ENCODE measurements at places on chromosomes 11 and 22.

GRCh38 chr11:43021466-43021865 is 290.3 kb upstream of the API5 start:
- no peak for DNase-seq

- DNase-seq: no peak
Observed at GRCh38 chr11:33110083-33110482, 51.2 kb downstream of the CSTF3 start.

- no peak for DNase-seq
Observed at GRCh38 chr11:37721485-37721884, 1123.4 kb upstream of the RAG2 start.

DNA sequence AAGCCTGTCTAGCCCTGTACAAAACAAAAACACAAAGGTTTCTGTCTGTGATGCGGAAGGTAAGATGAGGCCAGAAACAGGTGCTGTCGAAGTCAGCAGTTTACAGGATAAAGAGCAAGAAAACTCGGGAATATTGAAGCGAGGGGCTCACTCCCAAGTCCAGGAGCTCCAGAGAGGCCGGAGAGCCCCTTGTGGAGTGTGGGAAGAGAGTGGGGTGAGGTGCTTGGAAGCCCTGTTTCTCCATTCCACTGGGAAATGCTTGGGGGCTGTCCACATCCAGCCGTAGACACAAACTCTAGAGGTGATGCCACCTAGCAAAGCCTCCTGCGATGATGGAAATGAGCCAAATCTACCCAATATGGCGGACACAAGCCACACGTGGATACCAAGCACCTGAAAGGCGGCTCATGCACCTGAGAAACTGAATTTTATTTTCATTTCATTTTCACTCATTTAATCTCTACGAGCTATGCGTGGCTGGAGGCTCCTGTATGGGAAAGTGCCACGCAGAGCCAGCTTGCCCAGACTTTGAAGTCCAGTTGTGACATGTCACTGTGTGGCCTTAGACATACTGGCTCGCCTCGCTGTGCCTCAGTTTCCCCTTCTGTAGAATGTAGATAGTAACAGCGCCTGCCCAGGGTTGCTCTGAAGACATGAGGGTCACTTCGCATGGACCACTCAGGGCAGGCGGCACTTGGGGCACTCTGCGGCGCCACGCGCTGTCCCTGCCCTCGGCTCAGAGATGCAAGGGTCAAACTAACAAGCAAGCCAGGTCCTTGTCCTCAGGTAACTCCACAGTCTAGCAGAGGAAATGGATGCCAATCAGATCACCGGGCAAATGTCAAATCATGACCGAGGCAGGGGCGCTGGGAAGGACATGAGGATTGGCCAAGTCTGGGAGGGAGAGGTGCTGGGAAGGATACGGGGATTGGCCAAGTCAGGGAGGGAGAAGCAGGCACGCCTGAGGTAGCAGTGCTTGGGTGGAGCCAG is 684.7 kb downstream of the TBC1D22A start:
- no peak for DNase-seq

DNA sequence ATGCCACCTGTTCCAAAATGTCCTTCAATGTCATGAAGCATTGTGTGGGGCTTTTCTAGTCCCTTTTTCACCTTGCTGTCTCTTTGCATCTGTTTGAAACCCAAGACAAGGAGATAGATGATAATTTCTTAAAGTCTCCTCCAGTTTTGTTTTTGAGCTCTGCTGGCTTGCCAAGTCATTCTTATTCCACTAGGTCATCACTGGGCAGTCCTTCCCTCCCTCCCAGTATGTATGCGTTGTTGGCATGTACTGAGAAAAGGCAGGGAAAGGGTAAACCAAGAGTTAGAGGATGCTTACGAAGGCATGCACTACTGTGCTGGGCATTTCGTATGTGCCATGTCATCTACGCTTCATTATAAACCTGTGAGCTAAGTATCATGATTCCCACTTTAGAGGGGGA is 78.6 kb downstream of the PARVA start:
- no peak for DNase-seq

GRCh38 chr22:44298406-44299091 is 14.2 kb downstream of the SHISAL1 start:
- no peak for DNase-seq

- DNase-seq: no peak
Observed at GRCh38 chr22:47786650-47787290, 1024.3 kb downstream of the TBC1D22A start.

DNA sequence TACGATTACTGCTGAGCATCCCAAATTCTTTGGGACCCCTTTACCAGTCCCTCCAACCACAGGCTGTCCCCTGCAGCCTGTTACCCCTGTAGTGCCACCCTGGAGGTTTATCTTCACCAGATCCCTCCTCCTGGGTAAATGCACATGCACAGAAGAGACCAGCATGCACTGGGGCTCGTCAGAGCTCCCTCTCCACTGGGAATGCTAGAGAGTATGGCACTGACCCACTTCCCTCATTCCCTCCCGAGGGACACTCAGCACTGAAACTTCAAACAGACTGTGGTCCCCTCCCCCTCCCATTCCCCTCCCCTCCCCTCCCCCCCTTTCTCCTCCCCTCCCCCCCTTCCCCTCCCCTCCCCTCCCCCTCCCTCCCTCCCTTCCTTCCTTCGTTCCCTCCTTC is 49.1 kb downstream of the C11orf91 start:
- no peak for DNase-seq

DNA sequence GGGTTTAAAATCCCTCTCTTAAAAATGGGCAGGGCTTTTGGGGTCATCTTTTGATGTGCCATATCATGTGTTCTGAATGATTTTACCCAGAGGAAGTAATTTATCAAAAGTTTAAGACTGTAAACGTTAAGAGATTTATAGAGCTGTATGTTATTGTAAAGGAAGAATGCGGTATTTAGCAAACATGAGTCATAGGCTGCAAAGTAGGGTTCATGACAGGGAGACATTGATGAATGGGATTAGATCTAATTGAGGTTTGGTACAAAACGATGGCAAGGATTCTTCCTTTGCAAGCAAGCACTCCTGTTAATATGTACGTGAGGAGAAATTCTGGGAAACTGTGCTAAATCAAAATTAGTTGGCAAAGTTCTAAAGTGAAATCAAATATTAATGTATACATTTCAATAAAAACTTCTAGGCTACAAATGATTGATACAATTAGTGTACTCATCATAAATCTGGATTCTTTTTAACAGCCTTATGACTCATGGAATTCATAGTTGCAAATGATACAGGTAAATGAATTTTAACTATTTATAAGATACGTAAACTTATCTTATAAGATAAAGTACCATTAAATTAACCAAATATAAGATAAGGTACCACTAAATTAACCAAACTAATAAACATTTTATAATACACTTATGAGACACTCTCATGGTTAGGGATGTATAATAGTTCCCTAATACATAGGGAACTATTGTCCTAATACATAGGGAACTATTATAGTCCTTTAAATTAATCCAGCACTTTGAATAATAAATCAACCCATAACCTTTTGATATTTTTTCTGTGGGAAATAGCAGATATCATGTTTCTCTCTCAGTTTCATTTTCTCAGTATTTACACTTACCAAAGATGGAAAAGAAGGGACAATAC is 58.4 kb downstream of the KIF18A start:
- DNase-seq: no peak

- DNase-seq: no peak
Observed at GRCh38 chr11:19382131-19382611, 141.4 kb upstream of the E2F8 start.

- DNase-seq: no peak
Observed at GRCh38 chr11:75795276-75796090, 19.5 kb upstream of the UVRAG start.

DNA sequence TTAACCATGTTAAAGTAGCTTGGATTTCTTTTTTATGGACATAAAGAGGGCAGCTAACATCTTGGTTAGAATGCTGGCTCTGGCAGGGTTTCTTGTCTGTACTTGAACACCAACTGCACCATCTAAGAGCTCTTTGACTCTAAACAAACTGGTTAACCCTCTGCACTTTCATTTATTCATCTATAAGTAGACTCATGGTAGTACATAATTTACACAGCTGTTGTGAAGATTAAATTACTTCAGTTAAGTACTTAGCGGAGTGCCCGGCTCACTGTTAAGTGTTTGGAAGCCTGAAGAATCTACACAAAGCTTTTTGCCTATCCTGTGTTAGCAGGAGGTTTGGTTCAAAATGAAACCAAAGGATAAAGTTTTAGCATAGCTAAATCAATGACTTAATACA is 846.2 kb upstream of the API5 start:
- DNase-seq: no peak

DNA sequence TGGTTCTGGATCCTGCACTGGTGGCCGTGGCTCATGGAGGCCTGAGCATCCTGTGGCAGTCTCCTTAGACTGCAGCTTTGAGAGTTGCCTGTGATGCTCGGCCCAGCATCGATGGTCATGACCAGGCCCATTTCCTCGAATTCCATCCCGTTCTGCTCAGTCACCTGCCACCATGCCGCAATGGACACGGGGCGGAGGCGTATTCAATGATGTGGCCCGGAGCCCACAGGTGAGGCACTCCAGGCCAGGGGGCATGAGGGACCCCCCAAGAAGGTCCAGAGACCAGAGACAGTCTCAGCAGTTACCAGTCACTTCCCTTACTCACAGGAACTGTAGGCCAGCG is 53.6 kb downstream of the SHANK2 start:
- DNase-seq: no peak

GRCh38 chr22:25641650-25642049 is 77.2 kb downstream of the GRK3 start:
- DNase-seq: no peak

GRCh38 chr11:126817096-126817495 is 183.5 kb downstream of the KIRREL3 start:
- no peak for DNase-seq

DNA sequence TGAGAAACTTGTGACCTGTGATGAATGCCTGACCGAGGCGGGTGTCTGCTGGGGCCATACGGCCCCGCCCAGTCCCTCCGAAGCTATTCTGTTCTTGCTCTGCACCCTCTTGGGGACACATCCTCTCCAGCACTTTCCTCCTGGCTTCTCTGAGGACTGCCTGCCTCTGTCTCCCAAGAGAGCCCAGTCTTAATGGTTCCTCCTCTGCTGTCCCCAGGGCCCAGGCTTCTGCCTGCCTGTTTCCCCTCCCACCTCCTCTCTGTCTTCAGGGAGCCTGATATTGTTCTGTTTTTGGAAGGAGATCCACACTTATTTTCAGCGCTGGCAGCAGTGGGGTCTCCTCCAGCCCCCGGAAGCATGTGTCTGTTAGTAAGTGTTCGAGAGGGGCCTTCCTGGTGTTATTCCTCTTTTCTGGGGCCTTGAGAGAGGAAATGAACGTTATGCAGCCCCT is 18.7 kb downstream of the SYNGR1 start:
- no peak for DNase-seq

DNA sequence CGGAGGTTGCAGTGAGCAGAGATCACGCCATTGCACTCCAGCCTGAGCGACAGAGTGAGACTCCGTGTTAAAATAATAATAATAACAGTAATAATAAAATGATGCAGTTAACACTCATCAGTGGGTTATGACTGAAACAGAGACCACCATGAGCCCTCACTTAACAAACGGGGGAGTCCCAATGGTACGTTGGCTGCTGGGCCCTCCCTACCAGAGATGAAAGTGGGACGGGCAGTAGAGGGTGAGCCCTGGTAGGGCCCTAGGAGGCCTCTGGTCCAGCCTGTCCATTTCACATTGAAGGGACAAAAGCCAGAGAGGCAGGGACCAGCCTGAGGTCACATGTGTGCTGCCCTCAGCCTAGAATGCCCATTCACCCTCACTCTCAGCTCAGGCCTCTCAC is 13.7 kb upstream of the KIAA0930 start:
- DNase-seq: no peak

DNA sequence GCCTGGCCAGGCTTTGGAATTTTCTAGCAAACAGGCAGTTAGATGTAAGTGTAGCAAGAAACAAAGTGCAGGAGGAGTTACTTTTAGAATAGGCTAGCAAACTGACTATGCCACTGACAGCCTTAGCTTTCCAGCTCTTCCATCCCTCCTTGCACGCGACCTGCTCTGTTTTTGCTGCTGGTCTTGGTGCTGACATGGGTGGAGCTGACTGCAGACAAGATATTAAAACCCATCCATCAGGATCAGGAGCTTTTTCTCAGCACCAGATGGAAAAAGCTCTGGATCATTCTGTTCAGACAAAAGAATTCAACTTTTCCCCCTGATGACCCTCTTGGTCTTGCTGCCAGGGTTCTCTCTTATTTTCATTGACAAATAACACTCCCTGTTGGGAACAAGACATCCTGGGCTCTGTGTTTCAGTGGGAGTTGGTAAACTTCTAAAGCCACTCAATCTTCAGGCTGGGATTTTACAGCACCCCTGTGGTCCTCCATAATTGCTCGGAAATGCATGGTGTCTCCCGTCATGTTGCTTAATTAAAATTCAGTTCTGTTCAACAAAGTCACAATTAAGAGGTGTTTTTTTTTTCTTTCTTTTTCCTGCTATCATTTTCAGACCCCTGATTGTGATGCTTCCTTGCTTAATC is 240.0 kb upstream of the LARGE1 start:
- no peak for DNase-seq

DNA sequence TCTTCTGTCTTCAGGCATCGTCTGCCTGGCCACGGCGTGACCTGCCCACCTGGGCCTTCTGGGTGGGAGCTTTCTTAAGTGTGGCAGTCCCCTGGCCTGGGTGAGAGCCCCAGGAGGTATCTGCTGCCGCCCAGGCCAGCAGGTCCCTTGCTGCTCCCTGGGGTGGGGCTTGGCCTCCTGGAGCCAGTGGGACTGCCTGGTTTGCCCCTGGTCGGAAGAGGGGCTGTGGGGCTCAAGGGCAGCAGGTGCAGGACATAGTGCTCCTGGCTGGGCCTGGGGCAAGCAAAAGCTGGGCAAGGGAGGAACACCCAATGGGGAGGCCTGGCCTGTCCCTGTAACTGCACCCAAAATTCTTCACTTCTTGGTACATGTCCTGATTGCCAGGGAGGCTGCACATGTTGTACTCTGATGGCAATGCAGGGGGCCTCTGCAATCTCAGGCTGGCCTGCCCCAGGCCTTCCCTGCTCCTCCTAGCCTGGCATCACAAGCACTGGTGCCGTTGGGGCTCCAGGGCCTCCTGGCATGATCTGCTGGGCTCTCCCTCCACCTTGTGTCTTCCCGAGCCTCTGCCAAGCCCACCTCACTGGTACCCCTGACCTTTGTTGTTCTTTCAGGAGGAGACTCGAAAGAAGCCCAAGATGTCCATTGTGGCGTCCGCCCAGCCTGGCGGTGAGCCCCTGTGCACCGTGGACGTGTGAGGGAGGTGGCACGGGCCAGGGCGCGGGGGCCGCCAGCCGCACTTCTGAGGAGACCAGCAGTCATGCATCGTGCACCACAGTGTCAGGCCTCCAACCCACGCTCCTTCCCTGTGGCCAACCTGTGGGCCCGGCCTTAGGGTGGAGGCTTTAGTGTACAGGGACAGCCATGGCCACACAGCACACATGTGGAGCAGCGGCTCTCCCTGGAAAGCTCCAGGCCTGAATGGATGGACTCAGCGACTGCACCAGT is 6.2 kb upstream of the RANBP1 start:
- no peak for DNase-seq

GRCh38 chr11:118223992-118224391 is 819 bp downstream of the JAML start:
- no peak for DNase-seq

DNA sequence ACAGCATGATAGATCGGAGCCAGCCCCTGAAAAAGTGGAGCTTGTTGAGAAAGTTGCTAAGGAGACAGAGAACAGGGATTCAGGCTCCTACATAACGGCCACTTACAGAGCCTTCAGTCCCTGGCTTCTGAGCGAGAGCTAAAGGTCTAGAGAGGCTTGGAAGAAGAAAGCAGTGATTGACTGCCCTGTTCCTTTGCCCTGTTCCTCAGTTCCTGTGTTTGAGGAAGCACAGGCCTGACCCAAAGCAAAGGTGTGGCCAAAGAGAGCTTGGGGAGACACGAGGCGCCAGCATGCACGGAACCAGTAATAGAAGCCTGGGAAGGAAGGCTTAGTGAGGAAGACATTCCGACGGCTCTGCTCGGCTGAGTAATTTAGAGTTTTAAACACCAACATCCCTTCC is 74.1 kb upstream of the CSNK2A3 start:
- DNase-seq: no peak

Data from stimulated activated CD8-positive, alpha-beta memory T cell treated with anti-CD3 and anti-CD28 coated beads, Interleukin-7, amount 100 ng/mL, for 24 hours (primary cell).